ENCODE measurements at places on chromosomes 2 and 18.

GRCh38 chr2:181575024-181575649 is 81.8 kb downstream of the CERKL start:
- no peak for DNase-seq

DNA sequence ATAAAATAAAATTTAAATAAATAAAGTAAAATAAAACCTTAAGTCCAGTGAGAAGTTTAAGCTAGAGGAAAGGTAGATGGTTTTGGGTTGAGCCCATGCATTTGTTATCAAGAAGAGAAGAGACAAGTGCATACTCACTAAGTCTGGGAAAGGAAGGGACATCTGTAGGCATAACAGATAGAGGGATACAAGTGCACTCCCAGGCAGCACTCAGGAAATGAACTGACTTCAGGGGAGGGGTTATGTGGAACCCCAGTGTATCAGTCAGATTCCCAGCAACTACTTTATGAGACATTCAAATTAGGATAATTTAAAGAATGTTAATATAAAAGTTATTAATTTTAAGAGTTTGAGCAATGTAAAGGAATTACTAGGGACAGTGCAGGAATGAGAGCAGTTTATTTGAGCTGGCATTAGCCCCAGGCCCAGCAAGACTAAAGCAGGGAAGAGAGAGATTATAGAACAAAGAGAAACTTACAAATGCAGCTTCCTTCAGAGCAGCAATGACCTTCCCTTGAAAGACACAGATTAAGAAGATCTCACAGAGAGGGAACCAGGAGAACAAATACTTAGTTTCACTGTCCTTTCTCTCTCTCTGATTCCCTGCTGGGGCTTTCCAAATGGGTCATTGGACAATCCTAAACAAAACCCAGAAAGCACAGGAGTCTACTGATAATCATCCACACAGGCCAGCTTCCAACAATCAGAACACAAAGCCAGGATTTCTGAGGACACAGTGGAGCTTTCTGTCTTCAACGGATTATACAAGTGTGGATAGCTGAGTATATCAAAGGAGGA is 109.7 kb downstream of the ERBB4 start:
- DNase-seq: peak; percentile 6

DNA sequence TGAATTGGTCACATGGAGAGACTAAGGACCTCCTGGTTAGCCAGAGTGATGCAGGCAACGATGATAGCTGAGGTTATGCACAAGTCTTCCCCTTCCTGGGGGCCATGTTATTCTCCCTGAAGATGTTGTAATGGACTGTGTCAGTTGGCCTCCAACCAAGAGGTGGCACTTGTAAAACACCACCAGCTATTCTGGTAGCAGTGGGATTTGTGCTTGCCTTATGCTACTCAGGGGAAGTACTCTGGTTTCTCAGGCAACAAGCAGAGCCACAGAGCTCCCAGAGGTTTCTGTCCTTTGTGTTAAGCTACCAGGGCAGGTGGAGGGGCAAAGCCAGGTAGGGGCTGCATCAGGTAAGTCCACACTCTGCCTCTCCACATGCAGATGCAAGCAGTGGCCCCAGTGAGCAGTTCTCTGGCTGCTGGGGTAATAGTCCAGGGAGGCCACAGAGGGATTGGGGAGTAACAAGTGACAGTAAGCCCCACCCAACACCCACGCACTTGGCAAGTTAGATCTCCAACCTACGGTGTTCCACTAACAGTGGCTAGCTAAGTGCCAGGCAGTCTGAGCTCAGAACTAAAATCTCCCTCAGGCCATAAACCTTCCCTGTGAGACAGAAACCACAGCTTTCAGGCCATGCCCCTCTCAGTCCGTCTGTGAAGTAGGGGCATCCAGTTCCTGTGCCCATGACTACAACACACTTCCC is 99.7 kb downstream of the RND3 start:
- no peak for DNase-seq

GRCh38 chr2:97760480-97761049 is 47.2 kb downstream of the ZAP70 start:
- no peak for DNase-seq

DNA sequence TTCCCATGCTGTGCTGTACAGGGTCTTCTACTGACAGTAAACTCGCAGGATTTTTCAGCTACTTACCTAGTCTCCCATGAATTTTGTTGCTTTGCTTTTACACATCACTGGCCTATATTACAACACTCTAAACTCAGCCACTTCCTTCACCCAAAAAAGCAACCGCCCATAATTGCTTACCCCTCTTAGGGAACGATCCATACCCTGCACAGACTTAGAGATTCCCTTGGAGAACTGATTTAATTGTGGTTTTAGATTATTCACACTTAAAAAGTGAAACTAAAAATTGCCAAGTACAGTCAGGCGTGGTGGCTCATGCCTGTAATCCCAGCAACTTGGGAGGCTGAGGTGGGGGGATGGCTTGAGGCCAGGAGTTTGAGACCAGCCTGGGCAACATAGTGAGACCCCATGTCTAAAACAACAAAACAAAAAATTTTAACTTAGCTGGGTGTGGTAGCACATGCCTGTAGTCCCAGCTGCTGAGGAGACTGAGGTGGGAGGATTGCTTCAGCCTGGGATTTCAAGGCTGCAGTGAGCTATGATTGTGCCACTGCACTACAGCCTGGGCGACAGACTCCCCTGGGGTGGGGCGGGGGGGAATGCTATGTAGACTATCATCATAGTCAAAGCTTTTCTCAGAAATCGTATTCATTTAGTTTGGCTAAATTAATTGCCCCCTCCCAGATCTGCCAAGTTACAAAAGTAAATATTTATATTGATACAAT is 19.3 kb downstream of the MRPL30 start:
- DNase-seq: no peak

DNA sequence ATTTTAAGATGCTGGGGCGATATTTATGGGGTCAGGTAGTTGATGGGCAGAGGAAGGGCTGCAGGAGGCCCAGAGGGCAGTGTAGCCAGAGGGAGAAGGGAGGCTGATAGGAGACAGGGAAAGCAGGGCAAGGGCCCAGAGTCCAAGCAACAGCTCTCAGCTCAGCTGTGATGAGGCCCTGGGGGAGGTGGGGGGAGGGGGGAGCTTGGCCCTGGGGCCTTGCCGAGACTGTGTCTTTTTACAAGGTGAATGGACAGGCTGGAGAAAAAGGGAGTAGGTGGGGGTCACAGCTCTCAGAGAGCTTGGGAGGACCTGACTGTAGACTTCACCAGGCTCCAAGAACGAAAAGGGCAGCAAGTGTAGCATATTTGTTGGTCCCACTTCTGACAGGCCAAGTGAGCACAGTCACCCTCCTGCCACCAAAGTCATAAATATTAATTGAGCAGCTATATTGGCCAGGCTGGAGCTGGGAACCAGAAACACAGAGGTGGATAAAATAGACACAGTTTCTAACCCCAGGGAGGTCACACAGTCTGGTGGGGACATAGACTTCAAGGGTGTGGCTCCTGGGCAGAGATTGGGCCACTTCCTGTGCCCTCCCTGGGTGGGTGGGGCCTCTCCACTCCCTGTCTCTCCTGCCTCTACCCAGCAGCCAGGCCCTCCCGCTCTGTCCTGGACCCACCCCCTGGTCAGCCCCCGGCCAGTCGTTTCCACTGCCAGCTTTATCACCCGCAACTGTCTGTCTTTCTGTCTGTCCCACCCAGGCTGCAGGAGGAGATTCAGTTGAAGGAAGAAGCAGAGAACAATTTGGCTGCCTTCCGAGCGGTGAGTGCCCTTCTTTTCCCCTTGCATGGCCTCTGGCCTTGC is 1.4 kb downstream of the DES start:
- DNase-seq: no peak

- no peak for DNase-seq
Measured at GRCh38 chr2:3170792-3171455, 206.7 kb downstream of the EIPR1 start.

- no peak for DNase-seq
Measured at GRCh38 chr2:21367421-21367820, 243.7 kb downstream of the TDRD15 start.

GRCh38 chr2:188773075-188773474 is 201.1 kb upstream of the COL3A1 start:
- DNase-seq: no peak

GRCh38 chr2:8312861-8313830 is 368.7 kb upstream of the ID2 start:
- no peak for DNase-seq

GRCh38 chr2:23219666-23220065 is 165.3 kb upstream of the KLHL29 start:
- no peak for DNase-seq

DNA sequence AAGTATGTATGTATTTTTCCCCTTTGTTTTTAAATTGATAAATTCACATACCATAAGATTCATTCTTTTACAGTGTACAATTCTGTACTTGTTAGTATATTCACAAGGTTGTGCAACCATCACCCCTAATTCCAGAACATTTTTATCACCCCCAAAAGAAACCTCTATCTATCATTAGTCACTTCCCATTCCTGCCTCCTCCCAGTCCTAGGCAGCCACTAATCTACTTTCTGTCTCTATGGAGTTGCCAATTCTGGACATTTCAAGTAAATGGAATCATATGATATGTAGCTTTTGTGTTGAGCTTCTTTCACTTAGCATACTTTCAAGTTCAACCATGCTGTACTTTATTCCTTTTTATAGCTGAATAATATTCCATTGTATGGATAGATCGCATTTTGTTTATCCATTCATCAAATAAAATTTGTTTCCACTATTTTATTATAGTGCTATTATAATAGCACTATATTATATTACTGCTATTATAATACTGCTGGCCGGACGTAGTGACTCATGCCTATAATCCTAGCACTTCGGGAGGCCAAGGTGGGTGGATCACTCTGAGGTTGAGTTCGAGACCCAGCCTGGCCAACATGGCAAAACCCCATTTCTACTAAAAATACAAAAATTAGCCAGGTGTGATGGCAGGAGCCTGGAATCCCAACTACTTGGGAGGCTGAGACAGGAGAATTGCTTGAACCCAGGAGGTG is 10.9 kb downstream of the STARD7 start:
- DNase-seq: no peak

GRCh38 chr2:166972418-166972817 is 84.1 kb downstream of the XIRP2 start:
- DNase-seq: no peak

DNA sequence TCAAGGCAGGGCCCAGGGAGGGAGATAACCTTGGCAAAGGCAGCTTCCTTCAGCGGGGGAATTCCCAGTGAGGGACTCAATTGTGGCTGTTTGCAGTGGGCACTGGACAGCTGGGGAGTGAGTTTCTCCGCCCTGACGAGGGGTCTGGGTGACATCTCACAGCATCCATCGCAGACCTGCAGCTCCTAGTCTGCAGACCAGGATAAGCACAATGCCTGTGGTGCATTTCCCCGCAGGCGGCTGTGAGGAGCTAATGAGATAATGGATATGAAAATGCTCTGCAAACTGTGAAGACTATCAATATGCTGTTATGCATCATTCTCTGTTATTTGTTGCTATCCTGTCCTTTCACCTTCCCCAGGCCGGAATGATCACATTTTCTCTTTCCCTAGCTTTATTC is 30.0 kb upstream of the CYP1B1 start:
- no peak for DNase-seq

DNA sequence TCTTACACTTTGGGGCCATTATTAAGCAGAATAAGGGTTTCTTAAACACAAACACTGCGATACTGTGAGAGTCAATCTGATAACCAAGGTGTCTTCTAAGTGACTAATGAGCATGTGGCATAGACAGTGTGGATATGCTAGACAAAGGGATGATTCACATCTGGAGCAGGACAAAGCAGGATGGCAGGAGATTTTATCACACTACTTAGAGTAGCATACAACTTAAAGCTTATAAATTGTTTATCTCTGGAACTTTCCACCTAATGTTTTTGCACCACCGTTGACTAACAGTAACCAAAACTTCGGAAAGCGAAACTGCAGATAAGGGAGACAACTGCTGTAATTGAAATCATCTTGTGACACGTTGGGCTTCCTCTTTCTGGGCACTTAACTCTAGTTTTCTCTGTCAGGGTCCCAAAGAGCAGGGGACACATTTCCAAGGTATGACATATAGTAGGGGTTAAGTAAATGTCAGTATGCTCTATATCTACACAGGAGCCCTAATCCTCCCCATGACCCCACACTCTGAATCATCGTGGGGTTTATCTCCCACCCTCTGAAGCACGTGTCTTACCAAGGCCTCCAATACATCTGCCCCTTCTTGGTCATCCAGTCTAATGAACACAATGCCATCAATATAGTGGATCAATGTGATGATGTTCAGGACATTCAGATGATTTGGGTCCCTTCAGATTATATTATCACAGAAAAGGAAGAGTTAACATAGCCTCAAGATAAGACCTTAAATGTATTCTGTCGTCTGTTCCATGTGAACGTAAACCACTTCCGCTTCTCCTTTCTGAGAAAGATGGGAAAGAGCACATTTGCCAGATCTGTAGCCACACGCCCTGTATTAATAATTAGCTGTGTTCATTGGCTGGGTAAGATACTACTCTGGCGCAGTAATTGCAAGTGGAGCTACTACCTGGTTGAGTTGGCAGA is 78.7 kb downstream of the FTCDNL1 start:
- no peak for DNase-seq

GRCh38 chr18:45528712-45529336 is 86.5 kb upstream of the SLC14A2 start:
- DNase-seq: no peak

DNA sequence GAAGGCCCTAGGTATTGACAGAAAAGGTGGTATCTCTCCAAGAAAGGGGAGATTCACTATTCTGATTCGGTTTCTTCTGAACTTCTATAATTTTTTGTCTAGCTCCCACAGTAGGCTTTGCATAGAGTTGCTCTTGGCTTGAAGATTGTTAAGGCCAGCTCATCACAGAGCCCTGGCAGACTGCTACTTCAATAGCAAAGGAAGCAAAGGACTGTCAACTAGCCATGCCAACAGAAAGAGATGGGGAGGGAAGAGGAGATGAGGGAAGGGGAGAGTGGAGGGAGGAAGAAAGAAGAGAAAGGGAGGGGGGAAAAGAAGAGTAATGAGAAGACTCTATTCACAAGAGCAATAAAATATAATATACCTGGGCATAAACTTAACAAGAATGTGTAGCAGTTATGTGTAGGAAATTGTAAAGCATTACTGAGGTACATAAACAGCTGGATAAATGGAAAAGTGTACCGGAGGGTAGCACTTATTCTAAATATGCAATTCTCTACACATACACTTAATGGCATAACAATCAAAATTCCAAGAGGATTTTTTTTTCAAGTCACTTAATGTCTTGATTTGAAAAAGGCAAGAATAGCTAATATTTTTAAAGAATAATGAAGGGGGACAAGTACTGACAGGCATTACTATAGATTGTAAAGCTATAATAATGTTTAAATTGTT is 102.5 kb downstream of the LOXHD1 start:
- no peak for DNase-seq

- no peak for DNase-seq
Measured at GRCh38 chr2:188399159-188399558, 107.5 kb downstream of the GULP1 start.
